ENCODE measurements at places on chromosomes 5 and 9.

DNA sequence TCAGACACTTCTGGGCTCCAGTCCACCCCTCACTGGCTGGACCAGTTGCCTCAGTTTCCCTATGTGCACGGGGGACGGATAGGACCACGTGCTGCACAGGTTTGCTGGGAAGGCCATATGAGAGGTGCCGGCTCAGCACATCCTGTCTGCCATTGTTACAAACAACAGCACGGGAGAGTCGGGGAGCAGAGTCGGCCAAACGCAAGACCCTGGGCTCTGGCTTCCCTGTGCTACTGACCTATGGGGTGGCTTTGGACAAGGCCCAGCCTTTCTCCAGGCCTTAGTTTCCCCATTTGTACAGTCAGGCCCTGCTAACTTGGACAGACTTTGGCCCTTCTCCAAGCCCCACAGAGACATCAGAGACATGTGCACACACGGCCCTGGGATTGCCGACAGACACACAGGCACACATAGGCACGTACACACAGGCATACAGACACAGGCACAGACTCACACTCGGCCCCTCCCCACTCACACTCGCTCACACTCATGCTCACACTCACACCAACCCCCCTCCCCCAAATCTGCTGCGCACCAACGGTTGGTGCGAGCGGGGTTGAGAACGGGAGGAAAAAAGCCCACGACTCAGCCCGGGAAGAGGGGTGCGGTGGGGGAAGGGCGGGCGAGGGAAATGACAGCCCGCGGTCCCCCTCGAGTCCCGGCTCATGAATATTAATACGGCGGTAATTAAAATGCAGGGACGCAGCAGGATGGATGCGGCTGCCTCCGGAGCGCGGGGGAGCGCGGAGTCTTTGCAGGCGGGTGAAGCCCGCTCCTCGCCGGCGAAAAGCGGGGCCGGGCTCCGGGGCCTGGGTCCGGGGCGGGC lies 133.0 kb downstream of the C9orf50 start:
- no peak for DNase-seq

GRCh38 chr5:172412724-172413286 lies 41.5 kb downstream of the SH3PXD2B start:
- peak; percentile 89 for DNase-seq

GRCh38 chr9:110244616-110245015 lies 11.7 kb downstream of the TXN start:
- no peak for DNase-seq

DNA sequence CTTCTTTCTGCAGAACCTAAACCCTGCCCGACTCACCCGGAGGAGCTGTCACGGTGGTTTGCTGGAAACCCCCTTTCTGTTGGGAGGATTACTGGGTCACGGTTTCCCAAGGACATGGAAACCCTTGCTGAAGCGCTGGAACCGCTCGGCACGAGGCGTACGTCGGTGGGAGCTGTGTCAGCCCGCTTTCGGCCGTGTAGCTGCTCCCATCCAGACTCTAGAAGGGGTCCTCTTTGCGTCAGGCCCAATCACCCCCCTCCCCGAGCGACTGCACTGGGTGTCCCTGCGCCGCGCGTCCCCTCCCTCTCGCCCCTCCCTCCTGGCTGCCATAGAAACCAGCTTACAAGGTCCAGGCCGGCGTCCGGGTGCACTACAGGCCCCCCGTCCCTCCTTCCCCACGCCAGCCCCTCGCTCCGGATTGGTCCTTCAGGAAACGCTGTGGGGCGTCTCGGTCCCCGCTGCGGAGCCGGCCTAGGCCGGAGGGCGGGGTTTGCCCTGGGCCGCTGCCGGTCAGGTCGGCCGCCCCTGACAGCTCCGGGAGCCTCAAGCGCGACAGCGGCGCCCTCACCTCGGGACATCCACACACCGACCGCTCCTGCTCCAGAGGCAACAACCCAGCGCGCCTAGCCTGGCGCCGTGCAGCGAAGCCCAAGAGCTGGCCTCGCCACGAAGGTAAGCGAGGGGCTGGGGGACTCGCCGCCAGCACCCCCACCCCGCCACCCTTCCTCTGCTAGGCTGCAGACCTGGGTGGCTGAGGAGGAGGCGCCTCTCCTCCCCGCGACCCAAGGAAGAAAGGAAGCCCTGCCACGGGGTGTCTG lies at the start of gene NIM1K:
NIM1K (plus strand) TSS at position 486 of the 818 bp plus-strand sequence. CDS start 53,551 bp downstream, outside the sequence.
- no peak for DNase-seq

DNA sequence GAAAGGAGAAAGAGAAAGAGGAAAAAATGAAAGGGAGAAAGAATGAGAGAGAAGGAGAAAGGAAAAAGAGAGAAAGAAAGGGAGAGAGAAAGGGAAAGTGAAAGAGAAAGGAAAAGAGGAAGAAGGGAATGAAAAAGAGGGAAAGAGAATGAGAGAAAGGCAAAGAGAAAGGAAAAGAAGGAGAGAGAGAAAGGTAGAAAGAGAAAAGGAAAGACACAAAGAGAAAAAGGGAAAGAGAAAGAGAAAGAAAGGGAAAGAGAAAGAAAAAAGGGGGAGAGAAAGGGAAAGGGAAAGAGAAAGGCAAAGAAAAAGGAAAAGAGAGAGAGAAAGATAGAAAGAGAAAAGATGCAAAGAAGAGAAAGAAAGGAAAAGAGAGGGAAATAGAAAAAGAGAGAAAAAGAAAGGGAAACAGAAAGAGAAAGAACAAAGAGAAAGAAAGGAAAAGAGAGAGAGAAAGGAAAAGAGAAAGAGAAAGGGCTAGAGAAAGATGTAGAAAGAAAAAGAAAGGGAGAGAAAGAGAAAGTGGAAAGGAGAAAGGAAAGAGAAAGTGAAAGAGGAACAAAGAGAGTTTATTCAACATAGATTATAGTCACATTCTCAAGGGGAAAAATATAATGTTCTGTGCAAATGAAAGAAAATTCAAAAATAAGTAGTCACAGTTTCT lies 165.2 kb downstream of the TMEM38B start:
- DNase-seq, result no peak

DNA sequence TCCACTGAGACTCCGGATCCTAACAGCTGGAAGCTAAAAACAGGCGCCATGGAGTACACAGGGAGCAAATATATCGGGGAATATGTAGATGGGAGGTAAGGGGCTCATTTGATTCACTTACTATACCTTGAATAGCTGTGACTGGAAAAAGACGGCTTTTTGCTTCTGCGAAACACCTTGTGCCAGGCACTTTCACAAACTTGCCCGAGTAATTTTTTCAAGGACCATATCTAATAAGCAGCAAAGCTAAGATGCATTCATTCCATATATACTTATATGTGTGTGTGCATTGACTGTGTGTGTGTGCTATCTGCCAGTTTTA lies 178 bp downstream of the MORN5 start:
- DNase-seq, result no peak

DNA sequence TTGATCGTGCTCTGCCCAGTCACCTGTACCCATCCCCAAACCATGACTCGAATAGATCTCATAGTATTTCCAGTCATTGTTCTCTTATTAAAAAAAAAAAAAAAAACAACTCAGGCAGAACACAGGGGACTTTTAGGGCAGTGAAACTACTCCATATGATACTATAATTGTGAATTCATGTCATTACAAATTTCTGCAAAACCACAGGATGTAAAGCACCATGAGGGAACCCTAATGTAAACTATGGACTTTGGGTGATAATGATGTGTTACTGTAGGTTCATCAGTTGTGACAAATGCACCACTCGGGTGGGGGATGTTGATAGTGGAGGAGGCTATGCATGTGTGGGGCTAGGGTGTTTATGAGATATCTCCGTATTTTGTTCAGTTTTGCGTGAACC lies 133.8 kb downstream of the RAB3C start:
- no peak for DNase-seq

DNA sequence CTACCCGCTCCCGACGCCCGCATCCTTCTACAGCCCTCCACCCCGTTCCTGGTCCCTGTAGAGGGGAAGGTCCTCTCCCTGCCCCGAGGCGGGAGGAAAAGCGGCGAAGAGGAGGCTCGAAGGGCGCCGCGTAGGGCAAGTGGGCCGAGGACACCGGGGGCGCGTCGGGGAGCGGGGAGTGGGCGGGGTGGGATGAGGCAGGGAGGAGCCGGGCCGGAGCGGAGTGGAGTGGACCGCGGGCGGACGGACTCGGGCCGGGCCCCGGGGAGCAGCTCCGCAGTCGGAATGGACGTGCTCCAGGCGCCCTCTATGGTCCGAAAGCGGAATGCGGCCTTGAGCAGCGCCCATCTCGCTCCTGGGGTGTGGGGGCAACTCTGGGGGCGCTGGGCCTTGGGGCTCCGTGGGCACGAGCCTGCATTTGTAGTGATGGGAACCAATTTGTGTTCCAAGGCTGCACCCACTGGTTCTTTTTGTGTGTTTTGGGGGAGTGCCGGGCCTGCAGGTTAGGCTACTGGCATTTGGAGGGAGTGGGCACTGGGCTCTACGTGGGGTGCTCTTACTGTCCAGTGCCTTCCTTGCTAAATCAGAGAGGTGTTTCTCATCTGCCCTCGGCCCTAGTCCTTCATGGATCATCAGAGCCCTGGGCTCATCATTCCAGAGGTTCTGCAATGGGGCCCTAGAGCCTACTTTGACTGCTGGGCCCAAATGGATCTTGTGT lies 7.3 kb downstream of the IRX1 start:
- no peak for DNase-seq

- DNase-seq, result no peak
These were observed at the start of gene FGF1 for GRCh38 chr5:142685418-142686209. Gene FGF1, minus strand, starts transcription at chr5:142686090. Its CDS starts 71,963 bp downstream, at chr5:142614127.

DNA sequence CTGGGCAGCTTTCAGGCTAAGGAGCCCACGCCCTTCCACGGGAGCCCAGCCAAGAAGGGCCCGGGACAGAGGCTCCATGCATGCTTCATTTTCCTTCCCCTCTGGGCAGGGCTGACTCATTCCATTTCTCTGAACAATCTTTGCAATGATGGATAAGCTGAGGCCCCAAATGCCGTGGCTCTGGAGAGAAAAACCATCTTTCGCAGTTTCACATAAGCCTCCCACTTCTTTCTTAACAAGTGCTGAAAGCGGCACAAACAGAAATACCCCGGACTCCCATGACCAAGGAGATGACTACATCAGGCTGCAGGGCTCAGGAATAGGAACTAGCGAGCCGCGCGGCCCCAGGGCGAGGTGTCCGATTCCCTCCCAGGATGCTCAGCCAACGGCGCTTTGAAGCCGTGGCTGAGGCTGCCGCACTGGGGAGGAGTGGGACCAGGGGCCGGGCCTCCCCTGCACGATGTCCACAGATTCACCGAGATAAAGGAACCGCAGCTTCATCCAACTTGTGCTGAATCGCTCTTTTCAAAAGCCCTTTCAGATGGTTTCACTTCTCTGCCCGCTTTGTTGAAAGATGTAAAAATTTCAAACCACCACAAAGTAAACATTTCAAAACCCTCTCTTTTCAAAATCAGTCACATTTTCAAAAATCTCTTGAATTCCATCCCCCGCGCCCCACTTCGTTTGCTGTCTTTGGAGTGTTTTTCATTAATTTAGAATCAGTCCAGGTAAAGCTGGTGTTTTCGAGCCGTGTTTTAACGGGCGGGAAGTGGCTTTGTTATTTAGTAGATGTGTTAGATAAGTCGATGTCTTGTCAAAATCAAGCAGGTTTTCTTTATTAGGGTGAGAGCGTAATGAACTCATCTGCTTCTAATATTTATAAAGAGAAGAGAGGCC lies 96.5 kb upstream of the LMX1B start:
- peak; percentile 78 for DNase-seq

DNA sequence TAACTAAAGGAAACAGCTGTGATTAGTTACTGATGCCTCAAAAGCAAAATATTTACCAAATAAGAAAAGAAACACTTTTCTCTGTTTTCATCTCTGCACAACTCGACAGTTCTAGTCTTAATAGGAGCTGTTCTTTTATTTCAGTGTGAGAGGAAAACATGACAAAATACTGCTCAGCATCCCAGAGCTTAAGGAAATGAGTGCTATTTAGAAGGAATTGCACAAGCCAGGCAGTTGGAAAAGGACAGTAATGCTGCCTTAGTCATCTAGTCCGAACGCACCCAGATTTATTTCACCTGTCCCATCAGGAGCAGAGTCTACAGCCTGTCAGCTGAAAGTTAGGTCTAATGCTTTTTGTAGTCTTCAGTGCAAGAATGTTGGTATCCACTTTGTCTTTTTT lies 12.3 kb downstream of the ZCCHC9 start:
- no peak for DNase-seq

GRCh38 chr5:133780619-133781280 lies 168.4 kb upstream of the FSTL4 start:
- DNase-seq, result no peak

DNA sequence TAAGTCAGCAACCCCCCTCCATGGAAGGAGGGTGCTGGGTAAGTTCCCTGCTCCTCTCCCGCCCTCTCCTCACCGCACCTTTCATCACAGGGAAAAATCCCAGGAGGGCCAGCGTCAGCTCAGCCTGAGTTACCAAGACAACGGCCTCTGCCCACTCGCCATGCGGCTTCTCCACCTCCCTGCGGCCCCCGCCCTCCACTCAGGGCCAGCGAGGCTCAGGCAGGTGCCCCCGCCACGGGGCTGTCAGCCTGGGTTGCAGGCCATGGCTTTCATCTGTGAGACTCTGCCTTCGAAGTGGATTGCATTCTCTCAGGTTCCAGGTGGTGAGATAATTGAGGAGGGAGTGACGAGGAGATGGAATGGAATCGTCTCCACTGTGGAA lies 27.2 kb upstream of the LAMC3 start:
- no peak for DNase-seq
